ENCODE measurements at places on chromosomes 2 and 18.

DNA sequence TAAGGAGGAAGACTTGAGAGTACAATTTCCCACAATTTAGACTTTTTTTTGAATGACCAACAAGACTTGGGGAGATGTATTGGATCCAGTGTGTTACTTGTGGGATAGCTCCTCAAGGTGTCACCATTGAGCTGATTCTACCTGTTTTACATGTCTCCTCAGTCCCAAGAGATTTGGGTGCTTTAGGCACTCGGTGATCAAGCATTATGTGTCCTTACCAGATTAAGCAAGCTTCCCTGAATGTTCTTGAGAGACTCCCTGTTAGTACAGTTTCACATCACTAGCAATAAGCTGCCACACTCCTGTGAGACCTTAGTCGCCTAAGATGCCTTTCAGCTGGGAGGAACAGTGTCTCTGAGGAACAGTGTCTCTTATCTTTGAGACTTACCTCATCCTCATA is 384.3 kb upstream of the SYT4 start:
- no peak for DNase-seq

DNA sequence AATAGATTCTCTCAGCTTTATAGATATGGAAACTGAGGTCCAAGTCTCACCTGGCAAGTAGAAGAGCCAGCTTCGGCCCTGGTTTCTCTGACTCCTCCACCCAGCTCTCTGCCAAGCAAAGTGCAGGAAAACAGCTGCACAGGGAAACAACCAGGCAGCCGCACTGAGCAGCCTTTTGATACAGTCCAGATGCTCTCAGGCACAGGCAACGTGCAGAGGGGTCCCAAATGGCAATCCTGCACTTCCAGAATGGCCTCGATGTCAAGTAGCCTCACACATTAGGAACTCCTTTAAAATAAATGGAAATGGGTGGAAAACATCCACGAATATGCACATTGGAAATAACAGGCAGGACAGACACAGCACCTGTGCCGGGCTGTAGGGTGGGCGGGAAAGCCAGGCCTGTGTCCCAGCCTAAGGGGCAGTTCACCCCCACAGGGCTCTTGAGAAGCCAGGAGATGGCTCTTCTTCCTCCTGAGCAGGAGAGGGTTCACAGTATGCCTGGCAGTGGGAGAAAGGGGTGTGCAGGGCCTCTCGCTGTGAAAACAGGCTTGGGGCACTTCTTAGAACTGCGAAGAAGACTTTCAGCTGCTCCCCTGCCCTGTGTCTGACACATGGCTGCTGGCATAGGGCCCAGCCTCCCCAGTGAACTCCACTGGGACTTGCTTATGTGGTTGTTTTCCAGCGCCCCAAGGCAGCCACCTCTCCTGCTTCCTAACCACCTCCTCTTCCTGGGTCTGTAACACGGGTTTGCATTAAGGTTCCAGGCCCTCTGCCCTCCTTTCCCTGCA is 63.9 kb upstream of the TUBA3E start:
- no peak for DNase-seq

DNA sequence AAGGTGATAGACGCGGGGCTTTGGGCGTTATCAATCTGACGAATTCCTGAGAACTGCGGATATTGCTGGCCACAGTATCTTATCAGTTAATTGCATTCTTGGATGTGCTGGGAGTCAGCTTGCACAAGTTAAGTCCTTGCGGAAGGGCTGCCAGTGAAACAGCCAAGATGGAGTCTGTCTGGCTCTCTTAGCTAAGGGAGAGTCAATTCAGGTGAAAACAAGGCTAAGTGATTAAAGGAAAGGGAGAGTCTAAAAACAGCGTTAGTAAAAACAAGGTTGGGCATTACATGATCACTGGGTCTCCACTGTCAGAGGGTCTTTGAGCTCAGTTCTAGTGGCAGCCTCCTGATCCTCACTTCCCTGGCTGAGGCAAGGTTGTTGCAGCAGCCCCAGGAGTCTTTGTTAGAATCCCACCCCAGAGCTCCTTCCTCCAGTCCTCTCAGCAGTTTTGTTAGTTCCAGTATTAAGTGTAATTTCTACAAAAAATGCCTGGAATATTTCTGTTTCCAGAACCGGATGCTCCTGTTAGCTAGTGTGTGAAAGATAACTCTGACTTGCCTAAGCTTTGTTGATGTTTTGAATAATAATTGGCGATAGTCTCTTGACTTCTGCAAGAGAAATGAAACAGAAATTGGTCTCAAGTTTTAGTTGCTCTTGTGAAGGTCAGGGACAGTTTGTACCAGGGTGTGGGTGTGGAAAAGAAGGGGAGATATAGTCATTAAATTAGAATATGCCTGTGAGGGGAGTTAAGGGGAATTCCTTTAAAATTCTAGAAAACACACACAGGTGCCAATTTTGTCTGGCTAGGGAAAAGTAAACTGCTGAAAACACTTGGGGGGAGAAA is 10.6 kb downstream of the CFLAR start:
- DNase-seq, result no peak

- peak; percentile 32 for DNase-seq
These were observed 278.7 kb downstream of the NRXN1 start for GRCh38 chr2:50753234-50753633.

- no peak for DNase-seq
These were observed 50.9 kb downstream of the CENPO start for GRCh38 chr2:24844023-24844685.

DNA sequence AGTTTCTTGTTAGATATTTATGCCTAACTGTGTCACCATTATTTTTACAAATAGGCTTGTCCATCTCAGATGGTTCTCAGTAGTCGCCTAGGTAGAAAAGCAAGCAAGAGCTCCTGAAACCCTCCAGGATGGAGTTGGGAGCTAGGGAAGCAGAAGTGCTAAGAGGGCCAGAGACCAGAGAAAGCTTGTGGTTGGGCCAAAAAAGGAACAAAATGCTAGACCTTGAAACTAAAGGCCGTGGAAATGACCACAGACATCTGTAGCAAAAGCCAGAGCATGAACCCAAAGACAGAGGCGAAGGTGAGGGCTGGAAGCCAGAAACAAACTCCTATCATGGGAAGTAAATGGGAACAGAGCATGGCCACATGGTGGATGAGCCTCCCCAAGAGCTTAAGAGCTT is 29.9 kb upstream of the RMDN2 start:
- peak; percentile 38 for DNase-seq

- DNase-seq, result no peak
These were observed 177.5 kb downstream of the MTCL1 start for GRCh38 chr18:8882632-8883408.

DNA sequence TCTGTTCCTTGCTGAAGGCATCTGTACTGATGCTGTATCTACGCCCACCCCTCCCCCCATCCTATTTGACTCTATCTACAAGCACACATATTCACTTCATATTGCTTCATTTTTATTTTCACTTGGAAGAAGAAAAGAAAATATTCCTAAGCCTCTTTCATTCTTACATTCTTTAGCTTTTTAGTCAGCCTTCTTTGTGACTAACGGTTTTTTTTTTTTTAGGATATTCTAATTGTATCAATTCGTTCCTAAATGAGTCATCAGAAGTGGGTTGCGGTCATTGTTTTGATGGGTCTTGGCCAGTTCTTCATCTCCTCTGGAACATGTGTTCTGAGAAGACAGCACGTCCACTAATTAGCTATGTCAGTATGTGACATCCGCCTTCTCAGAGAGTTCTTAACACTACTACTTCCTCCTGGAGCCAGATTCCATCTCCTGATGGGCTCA is 88.7 kb downstream of the MYO1B start:
- no peak for DNase-seq

DNA sequence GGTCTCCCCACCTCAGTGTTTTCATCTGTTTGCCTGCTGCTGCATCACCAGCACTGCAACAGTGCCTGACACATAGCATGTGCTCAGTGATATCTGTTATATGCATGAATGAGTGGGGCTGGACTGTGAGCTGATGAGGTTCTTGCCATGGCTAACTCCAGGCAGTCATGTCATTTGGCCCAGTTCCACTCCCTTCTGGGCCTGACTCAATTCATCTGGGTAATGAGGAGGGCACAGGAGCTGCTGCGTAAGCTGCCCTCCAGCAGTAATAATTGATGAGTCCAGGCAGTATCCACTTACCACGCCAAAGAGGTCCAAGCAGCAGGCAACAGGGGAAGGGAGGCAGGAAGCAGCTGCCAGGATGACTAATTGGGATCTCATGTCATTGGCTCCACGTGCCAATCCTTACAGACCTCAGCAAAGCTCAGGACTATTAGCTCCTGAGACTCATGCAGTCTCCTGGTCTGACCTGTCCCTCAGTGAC is 34.1 kb upstream of the MAT2A start:
- DNase-seq, result no peak

GRCh38 chr2:69034845-69035244 is 21.9 kb downstream of the ANTXR1 start:
- DNase-seq, result no peak

DNA sequence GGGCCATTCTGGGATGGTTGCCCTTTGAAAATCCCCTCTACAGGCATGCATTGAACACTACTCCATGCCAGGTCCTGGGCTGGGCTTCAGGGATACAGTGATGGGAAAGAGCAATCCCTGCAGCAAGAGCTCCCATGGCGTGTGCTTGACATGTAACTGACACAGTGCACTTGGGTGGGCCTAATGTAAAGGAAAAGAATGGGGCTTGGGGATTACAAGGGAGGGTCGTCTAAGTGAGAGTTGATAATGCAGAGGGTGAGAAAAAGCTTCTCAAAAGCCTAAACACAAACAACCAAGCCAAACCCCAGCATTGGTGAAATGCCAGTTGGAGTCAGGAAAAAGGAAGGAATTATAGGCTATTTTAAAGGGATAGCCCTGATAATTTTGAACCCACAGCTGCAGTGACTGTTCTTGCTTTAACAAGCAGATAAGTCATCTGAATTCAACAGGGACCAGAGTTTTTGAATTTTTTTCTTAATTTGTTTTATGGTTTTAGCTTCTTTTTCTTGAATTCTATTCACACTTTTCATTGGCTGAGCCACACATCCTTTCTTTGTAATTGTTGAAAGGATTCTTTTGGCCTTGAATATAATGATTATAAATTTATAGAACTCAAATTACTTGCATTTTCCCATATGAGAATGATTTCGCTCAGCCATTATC is 308.7 kb downstream of the LPIN1 start:
- no peak for DNase-seq

DNA sequence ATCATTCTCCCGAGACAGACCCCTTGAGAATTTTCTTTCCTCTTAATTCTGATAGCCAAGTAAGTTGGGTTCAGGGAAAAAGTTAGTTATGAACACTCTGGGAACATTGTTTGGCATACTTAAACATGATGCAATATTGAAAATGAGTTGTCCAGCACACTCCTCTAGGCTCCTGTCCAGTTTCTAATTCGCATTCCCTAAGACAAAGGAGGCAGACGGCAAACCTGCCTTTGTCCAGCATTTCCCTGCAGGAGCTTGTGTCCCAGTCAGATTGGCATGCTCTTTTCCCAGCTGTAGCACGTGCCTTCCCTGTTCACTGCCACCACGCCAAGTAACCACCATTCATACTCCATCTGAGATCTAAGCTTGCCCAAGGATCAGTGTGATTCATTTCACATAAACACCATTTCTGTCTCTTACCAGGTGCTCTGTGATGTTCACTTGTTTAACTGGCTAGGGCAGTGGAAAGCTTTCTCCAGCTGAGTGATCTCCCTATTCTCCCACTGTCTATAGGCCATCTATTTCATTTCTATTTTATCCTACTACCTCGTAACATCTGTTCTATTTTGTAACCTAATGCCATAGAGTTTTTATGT is 150.0 kb upstream of the EPB41L3 start:
- no peak for DNase-seq

DNA sequence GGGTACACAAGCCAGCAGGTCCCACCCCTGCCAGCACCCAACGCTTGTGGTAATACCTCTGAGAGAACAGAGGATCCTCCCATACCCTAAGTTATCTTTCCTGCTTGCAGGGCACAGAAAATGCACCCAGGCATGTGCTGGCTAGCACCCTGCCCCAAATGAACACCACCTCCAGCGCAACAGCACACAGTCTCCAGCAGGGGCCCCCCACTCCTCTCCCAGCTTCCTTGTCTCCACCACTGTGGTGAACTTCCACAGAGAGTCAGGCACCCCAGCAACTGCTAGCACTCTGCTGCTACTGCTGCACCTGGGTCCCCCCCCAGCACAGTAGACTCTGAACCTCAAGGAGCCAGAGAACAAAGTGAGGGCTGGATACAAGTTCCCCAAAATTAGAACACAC is 216.8 kb upstream of the CNTNAP5 start:
- DNase-seq, result no peak

DNA sequence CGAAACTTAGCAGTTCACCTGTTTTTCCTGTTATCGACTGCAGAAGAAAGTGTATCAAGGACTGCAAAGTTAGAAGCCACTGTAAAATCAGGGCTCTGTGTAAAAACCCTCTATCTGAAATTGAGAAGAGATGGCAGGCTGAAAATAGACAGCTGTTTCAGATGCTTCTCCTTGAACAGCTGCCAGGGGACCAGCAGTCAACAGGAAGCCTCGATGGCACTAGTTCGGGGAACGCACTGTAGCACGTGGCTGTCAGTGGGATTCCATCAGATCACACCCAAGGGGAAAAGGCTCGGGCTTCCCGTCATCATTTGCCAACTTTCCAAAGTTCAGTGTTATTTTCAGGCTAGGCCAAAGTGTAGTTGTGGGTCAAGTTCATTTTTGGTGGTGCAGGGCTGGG is 316.9 kb downstream of the TXNL1 start:
- DNase-seq, result peak; percentile 39

DNA sequence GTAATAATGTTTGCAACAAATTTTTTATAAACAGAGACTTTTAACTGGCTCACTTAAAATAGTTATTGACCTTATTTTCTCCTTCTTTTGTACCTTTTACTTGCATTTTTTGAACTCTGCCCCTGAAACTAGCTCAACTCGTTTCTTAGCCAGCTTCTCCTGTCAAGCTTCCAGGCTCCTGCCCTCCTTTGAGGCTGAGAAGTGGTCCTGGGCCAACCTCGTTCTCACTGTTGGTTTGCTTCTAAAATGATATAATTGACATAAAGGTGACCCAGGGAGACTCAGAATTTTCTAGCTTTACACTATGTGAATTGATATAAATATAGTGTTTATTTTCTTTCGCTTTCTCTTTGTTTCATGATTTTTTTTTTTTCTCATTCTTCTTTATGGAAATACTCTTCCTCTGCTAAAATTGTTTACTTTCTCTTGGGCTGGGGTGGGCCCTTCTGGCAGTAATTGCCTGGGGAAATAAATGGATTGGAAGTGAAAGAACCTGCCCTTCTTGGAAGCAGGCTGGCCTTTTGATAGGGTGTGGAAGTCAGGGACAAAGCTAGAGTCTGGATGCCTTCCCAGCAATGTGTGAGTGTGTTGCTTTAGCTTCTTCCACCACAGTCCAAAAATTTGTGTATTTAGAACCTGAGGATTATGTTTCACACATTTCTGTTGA is 30.7 kb downstream of the GPD2 start:
- DNase-seq, result peak; percentile 75

Data from Ammon's horn (tissue), 1 donor.